ENCODE measurements at places on chromosomes 5 and 9.
A peak's percentile ranks its signal among the peaks of the same experiment; 100 is the strongest.

DNA sequence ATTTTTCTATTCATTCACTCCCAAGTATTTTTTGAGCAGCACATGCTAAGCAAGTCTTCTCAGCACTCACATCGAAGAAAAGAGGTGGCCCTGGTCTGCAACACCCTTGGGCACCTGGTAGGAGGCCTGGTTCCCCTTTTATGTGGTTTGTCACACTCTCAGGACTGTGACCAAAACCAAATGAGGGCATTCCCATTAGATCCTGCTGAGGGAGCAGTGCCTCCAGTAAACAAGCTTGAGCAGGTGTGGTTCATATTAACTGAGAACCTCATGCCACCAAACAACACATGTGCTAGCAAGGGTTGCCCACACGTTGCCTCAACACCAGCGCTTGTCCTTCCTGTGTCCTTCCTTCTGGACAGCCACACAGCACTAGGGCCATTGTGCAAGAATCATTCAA lies 26.9 kb upstream of the SYK start:
- DNase-seq: no peak

GRCh38 chr5:135327429-135328127 lies 71.5 kb downstream of the MACROH2A1 start:
- DNase-seq: no peak

DNA sequence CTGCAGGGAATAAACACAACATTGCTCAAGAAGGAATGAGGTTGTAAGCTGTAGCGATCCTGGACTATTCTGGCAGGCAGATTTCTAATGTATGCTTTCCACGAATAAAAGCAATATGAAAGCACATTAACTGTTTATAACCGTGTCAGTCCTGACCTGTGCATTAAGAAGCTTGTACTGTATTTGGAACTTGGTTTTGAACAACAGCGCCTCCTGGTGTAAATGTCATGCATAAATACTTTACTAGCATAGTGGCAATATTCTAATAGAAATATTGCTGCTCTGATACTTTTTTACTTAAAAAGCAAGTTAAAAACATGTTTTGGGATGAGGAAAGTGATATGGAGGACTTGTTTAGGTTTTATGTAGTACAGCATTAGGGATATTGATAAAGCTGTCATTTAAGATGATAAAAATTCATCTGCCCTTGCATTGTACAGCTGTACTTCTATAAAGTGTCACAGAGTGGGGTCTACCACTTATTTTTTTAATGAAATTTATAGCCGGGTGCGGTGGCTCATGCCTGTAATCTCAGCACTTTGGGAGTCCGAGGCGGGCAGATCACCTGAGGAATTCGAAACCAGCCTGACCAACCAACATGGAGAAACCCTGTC lies 70.7 kb upstream of the GNE start:
- DNase-seq: peak; percentile 80

DNA sequence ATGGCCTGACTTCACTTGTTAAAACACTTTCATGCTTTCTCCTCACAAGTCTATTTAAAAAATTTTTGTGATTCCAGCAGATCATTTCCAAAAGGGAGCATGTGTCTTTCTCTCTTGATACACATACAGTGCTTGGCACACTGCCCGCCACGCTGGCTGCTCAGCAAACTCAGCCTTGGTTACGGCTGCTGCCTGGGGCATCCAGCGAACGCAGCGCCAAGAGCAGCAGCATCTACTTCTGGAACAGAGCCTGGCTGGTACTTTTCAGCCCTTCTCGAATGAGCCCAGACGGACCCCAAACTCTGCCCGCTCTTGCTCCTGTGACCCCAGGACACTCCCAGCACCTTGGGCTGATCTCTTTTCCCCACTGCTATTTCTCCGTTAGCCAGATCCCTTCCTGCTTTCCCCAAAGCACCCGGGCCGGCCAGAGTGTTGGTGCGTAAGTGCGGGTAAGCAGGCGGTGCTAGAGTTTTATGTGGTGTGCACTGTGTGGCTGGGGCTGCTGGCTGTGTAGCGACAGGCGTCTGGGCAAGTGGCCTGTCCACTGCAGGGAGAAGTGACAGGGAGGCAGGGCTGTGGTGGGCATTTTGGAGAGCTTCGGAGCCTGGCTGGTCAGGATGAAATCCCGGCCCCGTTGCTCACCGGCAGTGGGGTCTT lies 73.2 kb downstream of the SH3PXD2B start:
- no peak for DNase-seq

DNA sequence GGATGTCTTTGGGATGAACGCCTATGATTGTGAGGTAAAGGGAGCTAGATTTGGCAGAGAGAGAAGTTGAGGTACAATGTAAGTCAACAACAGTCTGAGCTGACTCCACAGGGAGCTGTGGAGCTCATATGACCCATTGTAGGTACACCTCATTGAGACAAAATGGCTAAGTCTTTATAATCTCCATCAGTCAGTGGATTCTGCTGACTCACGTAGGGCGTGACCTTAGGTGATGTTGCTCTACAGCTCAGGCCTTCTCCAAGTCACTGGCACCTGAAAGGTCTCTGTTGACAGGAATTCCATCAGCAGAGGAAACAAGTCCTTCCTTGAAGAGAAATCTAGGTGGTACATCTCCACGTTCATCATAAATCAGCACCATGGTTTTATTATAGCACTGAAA lies 118.2 kb upstream of the PRR16 start:
- peak; percentile 6 for DNase-seq

DNA sequence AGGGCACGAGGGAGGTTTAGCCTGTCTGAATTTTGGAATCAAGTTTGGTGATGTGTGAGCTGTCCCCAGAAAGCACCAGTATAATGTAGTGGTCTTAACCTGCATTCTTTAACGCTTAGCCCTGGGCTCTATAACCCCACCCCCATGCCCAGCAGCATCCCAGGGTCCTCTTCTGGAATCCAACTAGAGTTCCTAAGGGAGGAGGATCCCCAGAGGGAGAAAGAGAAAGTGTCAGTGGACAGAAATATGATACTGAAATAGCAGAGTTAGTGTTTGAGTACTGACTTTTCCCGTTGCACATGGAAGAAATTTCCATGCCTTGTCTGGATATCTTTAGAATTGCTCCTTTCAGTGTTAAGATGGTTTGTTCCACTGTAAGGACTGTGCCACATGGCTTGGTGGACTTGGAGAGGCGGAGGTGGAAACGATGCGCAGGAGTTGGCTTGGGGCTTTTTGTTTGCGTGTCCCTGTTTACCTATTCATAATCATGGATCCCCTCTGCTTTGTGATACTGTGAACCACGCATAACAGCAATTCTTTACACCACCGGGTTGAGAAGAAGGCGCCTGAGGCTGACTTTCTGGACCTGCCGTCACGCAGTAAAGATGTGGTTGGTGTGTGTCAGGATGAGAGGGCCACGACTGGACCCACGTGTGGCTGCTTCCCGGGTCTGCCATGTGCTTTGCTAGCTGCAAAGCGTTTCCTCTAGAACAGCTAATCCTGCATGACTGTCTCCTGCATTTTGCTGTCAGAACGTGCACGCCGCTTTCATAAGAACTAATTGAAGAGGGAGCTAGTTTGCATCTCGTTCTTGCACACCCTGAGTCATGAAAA lies 142.3 kb downstream of the SMARCA2 start:
- DNase-seq: peak; percentile 87

- DNase-seq: no peak
Measured at GRCh38 chr5:117463881-117464570, 889.4 kb upstream of the SEMA6A start.

DNA sequence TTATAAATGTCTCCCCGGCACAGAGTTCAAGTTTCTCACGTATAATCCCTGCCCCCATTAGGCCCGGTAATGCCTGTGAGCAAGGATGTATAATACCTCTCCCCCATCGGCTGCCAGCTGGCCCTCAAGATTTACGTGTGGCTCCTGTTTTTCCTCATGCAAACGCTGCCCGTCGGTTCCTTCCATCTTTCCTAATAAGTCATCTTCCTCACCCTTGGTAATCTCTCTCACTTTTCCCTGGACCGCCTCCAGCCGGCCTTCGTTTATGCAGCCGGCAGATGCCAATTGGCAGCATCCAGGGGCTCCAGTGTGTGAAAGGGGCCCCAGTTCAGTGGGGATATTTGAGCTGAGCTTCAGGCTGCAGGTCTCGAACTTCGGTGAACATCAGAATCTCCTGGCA lies 86.5 kb upstream of the NEURL1B start:
- DNase-seq: no peak

- no peak for DNase-seq
Measured at GRCh38 chr9:8492679-8493078, 693.1 kb upstream of the DMAC1 start.

DNA sequence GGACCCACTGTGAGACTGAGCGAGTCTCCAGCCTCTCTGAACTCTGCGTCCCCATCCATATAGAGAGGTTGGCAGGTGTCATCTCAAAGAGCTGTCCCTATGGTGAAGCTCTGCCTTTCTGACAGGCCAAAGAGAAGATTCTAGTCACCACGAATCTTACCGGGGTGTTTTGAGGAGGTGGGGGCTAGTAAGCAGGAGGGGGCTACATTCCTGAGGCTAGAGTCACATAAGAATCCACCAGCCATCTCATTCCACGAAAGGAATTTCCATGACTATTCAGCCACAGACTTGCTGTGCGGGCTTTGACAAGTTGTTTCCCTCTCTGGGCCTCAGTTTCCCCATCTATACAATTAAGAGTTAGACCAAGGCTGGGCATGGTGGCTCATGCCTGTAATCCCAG lies 16.3 kb downstream of the PDGFRB start:
- DNase-seq: no peak

- DNase-seq: no peak
Measured at GRCh38 chr5:115514220-115514619, 30.4 kb downstream of the FEM1C start.

DNA sequence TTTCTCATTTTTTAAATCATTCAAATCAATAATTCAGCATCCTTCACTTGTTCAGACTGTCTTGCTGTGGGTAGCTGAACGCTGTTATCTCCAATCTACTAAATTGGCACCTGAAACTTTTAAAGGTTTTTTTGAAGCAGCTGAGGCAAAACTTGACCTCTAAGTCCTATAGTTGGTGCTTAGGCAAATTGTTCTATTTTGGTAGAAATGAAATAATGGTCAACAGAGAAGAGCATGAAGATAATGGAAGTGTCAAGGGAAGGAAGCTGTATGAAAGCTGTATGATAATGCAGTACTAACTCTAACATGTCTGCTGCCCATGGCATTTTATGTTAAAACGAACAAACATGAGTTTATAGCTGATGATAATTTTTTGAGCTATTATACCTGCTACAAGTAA lies 138.0 kb downstream of the GDNF start:
- DNase-seq: no peak

DNA sequence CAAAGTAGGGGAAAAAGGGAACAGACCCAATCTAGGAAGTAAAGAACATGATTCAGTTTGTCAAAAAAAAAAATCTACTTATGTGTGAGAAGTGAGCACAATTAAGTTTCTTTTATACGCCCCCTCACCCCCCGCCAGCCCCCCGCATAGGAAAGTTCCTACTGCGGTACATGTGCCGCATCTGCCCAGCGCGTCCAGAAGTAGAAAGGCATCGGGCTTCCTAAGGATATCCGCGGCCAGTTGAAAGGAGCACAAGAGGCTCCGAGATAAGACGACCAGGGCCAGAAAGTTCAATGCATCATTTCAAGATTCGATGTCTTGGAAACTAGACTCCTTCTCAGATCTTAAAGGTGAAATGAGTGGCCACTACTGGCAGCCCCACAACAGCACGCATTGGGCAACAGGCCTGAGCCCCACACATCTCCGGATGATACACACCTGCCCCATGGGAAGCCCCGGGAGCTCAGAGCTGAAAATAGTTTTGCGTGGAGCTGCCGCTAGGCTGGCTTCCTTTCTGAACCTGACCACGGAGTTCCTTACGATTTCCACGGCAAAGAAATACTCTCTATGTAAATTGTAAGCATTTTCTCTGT lies 203.9 kb downstream of the RAB3C start:
- DNase-seq: no peak

- DNase-seq: no peak
Measured at GRCh38 chr9:125462861-125463291, 201.2 kb downstream of the GAPVD1 start.

DNA sequence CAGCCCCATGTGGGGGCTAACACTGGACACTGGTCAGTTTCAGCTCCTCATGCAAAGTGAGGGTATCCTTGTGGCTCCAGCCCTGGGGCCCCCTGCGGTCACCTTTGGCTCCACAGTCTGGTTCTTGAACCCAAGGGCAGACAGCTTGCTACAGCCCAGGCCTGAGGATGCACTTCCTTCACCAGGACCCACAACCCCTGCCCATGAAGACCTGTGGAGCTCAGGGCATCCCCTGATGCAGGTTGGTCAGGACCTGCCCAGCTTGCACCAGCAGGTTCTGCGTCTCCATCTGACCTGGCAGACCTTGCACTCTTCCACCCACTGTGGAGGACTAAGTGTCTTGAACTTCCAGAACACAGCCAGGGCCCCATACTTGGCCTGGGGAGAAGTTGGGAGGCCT lies 3.7 kb upstream of the MRNIP start:
- DNase-seq: no peak

DNA sequence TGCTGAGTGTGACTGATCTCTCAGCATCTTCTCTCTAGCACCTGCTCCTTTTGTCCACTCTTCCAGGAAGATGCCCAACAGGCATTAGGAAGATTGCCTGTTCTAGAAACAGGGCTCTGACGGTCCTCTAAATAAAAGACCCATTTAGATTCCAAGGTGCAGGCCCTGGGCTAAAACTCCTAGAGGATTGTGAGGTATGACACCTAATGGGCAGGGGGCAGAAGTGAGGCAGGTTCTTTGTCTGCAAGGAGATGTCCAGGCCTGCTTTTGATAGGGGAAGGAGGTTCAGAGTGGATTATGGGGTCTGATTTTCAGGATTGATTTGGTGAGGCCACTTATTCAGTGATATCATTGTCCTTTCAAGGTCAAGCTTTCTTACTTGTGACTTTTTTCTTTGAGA lies 140.8 kb upstream of the TRPC7 start:
- no peak for DNase-seq

DNA sequence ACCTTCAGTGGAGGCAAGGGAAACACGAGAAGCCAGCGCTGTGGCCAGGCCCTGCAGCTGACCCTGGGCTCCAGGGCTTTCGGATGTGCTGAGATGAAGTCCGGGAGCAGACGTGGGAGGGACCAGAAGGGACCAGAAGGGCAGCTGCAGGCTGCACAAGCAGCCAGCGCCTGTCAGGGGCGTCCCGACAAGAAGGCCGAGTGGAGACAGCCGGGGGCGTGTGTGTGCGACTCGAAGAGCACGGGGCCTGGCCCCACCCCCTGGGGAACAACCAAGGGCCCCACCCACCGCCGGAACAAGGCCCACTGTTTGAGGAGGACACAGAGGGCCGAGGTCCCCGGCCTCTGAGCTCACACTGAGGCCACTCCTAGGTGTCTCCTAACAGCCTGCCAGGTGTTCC lies 31.4 kb downstream of the SLC12A7 start:
- DNase-seq: no peak

- DNase-seq: no peak
Measured at GRCh38 chr5:1875843-1876659, 6.7 kb downstream of the IRX4 start.

GRCh38 chr5:111681414-111682120 lies 75.4 kb downstream of the NREP start:
- no peak for DNase-seq

- DNase-seq: no peak
Measured at GRCh38 chr5:14465116-14465515, 116.5 kb upstream of the OTULINL start.
